ENCODE measurements at places on chromosomes 2 and 18.

GRCh38 chr2:163757814-163758213 lies 22.0 kb upstream of the FIGN start:
- DNase-seq: no peak

GRCh38 chr18:3667255-3668137 lies 217.5 kb downstream of the TGIF1 start:
- DNase-seq: no peak

- no peak for DNase-seq
Measured at GRCh38 chr2:144580521-144581161, 60.7 kb upstream of the ZEB2 start.

DNA sequence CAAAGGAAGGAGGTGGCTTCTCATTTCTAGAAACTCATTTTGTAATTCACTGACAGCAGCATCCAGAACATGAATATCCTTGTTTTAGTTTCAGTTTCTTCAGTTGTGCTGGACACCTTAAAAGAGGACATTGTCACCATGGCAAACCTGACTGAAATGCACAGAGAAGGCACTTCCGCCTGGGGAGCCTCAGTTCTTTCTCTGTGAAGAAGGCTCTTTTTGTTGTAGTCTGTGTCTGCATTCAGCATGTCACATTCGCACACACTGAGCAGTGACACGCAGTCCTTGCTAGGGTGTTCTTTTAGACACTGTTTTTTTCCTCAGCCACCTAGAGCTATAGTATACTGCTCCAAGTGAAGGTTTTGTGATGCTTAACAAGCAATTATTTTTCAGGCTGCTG lies 9.5 kb upstream of the RPRM start:
- DNase-seq: no peak

- no peak for DNase-seq
Measured at GRCh38 chr2:150174971-150175421, 312.5 kb downstream of the RND3 start.

DNA sequence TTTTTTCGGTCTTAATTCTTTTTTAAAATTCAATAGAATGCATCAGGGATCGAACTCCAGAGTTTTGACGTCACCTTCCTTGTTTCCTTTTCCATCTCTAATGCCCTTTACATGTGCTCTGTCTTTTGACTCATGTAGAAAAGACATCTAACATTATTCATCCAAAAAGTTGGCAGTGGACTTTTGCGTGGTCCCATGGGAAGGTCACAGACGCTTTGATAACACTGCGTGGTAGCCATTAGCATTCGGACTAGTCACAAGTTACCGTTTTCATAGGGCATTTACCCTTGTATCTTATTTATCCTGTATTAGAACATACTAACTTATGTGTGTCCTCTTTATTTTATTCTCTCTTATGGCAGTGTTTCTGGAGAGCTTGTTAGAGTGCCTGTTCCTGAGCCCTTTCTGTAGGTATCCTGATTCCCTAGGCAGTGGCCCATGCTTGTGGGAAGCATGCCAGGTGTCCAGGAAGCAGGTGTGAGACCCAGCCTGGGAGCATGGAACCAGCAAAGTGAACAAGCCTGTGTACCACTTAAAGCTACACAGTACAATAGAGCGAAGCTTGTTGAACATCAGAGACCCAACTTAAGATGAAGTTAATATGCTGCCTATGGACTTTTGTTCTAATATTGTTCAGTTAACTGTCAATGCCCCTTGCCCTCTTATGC lies 73.6 kb upstream of the RBM44 start:
- DNase-seq: no peak
